ENCODE measurements at places on chromosomes 3 and 15.

- no peak for DNase-seq
Measured at GRCh38 chr3:165954171-165954570, 116.9 kb upstream of the BCHE start.

DNA sequence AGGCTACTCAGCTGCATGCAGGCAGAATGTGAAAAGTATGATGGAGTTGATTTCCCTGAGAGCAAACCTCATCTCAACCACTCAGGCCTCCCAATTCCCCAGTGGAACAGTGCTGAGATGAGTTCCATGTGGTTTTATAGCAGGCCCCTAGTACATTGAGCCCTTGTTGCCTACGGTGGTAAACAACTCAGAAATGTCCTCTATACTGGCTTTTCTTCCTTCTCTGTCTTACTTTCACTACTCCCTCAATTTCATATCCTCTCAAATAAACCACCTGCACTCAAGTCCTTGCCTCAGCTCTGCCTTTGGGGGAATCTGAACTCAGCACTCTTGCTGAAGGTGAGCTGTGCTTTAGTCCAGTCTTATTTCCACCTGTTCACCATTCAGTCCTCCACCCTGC lies 399.9 kb downstream of the PDCD6IP start:
- no peak for DNase-seq

GRCh38 chr3:162984746-162985145 lies 1488.1 kb downstream of the OTOL1 start:
- DNase-seq = no peak

DNA sequence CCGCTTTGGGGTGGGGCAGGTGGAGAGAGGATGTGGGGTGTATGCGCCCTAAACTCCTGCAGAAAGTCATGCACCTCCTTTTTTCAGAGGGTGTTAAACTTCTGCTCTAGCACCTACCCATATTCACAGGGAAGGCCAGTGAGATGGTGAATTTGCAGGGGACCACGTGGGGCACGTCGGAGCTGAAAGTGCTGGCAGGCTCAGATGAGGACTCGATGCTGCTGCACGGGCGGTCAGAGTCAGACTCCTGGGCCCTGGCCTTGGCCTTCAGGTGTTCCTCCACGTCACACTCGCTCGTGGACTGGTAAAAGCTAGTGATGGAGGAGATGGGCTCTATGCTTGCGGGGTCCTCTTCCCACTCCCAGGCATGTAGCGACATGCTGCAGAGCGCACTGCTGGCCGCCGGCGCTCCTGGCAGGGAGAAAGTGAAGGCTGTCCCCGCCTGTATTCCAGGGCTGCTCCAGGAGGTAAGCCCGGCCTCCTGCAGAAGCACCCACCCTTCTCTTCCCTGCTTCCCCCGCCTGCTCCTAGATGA lies 883 bp downstream of the CFAP92 start:
- DNase-seq = no peak

GRCh38 chr15:39300451-39301153 lies 280.3 kb upstream of the THBS1 start:
- no peak for DNase-seq

DNA sequence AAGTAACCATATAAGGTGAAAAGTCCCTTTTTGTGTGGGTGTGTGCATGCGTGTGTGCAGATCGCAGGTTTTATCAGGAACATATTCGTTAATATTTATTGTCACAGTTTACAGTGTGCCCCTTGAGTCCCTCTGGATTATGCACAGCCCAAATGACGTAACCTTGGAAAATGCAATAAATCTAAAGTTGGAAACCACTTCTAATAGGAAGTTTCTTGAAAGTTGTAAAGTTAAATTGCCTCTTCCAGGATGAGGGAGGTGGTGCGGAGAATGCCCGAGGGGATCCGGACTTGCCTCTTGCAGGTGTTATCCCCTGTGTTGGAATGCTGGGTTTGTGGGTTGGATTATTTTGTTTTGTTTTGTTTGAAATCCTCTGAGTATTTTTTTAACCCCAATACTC lies 143.3 kb downstream of the CMSS1 start:
- no peak for DNase-seq

GRCh38 chr3:73294537-73294936 lies 233.1 kb downstream of the EBLN2 start:
- DNase-seq = no peak

DNA sequence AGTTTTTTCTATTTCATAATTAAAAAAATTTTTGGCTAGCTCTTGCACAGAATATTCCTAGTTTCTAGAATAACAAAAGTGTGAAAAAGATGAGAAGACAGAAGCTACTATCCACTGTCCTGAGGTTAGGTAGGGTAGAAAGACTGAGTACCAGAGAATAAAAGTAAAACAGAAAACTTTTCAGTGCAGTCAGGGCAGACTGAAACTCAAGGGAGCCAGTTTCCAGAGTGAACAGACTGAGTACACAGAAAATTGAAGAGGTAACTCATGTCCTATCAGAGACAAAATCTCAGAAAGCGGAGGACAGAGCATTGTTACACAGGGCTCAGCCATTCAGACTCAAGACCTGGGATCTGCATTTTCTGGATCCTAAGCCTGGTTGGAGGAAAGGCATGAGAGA lies 8.8 kb upstream of the FBXO40 start:
- DNase-seq = no peak

DNA sequence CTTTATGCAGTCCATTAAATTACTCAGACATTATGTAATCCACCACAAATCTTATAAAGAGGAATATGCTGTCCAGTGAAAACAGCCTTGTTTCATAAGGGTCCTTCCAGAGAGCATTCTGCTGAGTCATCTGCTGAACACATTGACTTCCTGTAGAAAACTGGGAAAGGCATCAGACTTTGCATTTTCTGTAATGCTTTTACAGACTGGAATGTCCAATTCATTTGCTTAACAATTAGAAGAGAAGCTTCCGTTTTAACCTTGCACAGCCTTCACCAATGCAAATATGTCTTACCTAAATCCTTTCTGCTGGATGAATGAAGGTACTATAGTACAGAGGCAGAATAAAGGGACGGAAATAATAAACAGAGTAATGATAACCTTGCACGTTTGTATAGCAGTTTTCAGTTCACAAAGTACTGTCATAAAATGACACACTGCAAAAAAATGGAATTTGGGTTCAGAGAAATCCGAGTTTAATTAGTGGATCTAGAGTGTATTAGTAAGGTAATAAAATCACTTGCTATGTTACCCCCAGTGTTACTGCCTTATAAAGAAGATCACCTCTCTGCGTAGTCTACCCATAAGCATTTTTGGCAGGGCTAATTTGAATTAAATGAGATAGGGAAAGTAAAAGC lies 301.5 kb downstream of the PYDC2 start:
- no peak for DNase-seq

GRCh38 chr3:150407051-150407807 lies 869 bp upstream of the TSC22D2 start:
- peak; percentile 52 for DNase-seq

- no peak for DNase-seq
Measured at GRCh38 chr3:36814776-36815175, 50.4 kb upstream of the DCLK3 start.

- DNase-seq = no peak
Measured at GRCh38 chr3:177579419-177579818, 382.1 kb upstream of the TBL1XR1 start.

GRCh38 chr3:31197941-31198340 lies 303.5 kb upstream of the GADL1 start:
- no peak for DNase-seq

DNA sequence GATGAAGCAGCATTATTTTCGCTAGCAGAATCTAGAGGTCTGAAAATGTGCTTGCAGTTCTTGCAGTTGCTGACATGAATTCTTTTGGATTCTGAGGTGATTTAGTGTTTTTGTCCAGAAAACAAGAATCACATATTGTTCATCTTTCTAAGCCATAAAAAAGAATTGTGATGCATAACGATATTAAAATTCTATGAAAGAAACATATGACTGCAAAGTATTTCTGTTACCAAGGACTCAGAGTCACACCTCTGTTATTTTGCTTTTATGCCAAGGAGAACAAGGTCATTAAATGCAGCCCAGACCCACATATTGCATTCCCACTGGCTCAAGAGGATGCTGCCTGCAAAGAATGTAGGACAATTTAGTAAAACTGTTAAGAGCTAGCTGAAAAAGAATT lies 299.8 kb upstream of the GPR149 start:
- no peak for DNase-seq

DNA sequence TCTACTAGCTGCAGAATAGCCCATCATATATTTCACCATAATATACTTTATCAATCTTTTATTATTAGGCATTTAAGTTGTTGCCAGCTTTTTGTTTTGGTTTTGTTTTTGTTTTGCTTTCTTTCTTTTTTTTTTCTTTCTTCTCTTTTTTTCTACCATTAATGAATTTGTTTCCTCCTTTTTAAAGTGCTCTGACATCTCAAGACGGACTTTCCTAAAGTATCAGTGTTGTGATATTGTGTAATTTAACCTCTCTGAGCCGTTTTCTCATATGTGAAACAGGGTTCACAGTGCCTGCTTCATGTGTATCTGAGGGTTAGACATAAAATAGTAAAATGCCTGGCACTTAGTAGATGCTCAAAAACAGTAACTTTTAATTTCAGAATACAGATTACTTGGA lies 109.5 kb upstream of the IL12A start:
- no peak for DNase-seq

DNA sequence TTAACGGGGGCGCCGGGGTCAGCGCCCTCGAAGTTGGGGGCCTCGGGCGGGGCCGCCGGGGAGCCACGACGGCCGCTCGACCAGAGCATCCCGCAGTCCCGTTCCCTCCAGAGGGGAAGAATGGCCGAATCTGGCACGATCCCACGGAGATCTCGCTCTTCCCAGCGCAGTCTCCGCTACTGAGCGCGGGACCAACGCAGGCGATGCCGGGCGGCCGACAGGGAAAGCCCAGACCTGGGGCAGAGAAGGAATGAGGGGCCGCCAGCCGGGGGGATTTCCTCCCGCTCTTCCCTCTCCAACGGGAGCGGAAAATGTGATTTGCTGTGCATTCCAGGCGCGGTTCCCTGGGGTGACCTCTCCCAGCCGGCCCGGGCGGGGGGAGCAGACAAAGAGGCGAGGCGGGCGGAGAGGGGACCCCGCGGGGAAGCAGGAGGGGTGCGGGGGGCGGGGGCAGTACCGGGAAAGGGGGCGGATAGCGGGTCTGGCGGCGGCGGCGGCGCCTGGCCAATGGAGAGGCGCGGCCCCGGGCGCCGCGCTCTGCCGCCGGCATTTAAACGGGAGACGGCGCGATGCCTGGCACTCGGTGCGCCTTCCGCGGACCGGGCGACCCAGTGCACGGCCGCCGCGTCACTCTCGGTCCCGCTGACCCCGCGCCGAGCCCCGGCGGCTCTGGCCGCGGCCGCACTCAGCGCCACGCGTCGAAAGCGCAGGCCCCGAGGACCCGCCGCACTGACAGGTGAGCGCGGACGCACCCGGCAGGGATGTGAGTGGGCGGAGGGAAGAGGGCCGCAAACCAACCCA lies at the start of gene GREM1:
Gene GREM1 (plus strand): TSS at position 579 of the 801 bp plus-strand sequence. CDS start 12,687 bp downstream, outside the sequence.
- no peak for DNase-seq

DNA sequence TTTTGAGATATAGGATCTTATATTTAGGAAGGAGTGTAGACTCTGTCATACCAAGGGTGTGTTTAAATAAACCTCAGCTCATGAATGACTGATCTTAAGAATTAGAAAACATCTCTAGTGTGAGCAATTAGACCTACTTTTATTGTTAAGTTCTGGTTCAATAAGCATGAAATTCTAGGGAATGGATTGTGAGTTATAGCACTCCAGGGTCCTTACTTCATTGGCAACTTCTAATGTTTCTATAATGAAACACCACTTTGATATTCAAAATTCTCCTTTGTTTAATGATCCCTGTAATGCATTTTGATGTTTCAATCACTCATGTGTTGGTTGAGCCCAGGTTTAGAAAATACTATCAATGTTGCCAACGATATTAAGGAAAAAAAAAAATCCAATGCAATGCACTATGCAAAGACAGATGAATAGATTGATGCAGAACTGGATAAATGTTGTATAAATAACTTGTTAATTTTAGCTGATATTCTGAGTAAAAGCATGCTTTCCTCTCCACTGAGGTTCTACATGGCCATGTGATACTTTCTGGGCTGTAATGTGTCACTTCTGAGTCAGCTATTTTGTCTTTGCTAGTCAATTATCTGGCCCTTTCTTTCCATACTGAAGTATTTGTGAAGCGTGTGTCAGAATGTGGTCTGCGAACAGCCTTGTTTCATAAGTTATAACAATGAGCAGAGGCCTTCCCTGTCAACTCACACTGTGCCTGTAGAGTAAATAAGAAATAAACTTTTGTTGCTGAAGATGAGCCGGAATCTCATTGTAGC lies 1035.9 kb downstream of the PLOD2 start:
- DNase-seq = no peak

DNA sequence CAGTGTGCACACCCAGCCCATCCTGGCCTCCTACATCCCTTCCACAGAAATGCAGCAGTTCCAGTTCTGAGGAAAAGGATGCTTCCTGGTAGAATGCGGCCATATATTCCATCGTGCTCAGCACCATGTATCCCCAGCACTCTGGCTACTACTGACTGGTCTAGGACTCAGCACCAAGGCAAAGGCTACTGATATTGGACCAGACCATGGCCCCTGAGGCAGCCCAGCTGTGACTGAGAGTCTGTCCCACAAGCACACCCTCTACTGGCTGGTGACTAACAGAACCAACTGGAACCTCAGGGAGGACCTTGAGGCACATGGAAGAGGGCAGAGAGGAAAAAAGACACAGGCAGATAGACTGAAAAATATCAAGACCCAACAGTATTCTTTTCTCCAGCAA lies 30.0 kb downstream of the TARS3 start:
- no peak for DNase-seq

DNA sequence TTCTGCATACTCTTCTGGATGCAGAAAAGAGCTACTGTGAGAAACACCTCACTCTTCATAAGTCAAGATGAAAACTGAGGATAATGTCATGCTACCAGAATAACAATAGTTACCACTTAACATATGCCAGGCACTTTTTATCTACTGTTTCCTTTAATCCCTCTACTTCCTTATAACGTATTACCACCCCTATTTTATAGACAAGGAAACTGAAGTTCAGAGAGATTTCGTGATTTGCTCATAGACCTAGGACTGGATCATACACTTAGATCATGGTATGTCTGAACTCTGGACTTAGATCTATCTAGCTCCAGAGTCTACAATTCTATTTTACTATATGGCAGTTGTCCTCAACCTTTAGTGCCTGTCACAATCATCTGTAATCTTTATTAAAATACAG lies 155.7 kb upstream of the TSPAN3 start:
- no peak for DNase-seq

DNA sequence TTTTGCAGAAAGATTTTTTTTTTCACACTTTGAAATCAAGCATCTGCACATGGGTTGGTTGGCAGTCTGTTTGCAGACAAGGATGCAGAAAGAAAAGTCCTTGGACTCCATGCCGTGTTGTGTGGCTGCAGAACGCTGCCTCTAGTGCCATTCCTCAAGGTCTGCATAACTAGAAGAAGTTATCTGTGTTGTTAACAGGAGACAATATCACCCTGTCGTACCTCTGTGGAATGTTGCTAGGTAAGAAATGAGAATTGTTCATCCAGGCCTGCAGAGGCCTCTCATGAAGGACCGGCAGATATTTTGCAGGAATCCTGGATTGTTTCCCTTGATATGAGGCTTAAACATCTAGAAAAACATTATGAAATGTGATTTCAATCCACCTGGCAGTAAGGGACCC lies 58.5 kb upstream of the PPARG start:
- no peak for DNase-seq

All from NCI-H187 (cell line).